ENCODE measurements at places on chromosomes 5 and 9. TPM values are rescaled to one million over a fixed set of nuclear protein-coding genes. Genes with fewer than 3 reads are reported as not detected.

Gene DOK3
- total RNA-seq = 1.7 TPM

Gene LURAP1L
- 71.4 TPM for total RNA-seq

Gene FBP2
- not detected for total RNA-seq

Gene CCNI2
- total RNA-seq = not detected

Gene MLANA
- total RNA-seq = not detected

Gene C5orf58
- total RNA-seq = not detected

Gene PCDHA4
- 0.14 TPM for total RNA-seq

Gene TENT4A
- total RNA-seq = 8.1 TPM

Gene B4GALT7
- 43.5 TPM for total RNA-seq

Gene ETF1
- 100 TPM for total RNA-seq
